ENCODE measurements at places on chromosomes 5 and 9.
A peak's percentile ranks its signal among the peaks of the same experiment; 100 is the strongest.

DNA sequence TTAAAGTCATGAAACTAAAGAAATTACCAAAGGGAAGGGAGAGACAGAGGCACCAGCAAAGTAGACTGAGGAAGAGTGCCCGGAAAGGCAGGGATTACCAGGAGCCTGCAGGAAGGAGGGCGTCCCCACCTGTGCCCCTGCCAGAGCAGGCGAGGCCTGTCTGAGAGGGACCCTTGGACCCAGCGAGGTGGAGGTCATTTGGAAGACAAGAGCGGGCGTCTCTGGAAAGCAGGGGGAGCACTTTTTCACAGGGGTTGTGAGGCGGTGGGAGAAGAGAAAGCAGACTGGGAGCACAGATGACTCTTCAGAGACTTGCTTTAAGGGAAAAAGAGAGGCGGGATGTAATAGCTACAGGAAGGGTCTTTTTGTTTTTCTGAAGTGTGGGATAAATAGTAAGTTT lies 27.5 kb upstream of the SLC2A8 start:
- DNase-seq: no peak

- DNase-seq: peak; percentile 85
Observed at GRCh38 chr9:130243015-130243881, 22.3 kb upstream of the HMCN2 start.

DNA sequence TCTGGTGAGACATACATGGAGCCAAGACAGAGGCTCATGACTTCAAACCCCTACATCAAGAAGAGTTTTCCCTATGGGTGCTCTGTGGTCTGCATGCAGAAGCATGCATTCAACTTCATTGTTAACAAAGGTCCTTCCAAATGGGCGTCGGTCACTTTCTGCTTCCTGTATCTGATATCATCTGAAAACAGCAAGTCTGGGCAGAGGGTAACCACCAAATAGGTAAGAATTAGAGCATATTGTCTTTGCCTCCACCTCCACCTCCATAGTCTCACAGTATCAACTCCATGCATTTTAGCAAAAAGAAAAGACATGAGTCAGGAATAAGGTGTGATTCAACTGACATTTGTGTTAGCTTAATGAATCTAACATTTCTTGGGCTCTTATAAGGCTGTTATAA lies 462.9 kb downstream of the DMRT2 start:
- DNase-seq: no peak

DNA sequence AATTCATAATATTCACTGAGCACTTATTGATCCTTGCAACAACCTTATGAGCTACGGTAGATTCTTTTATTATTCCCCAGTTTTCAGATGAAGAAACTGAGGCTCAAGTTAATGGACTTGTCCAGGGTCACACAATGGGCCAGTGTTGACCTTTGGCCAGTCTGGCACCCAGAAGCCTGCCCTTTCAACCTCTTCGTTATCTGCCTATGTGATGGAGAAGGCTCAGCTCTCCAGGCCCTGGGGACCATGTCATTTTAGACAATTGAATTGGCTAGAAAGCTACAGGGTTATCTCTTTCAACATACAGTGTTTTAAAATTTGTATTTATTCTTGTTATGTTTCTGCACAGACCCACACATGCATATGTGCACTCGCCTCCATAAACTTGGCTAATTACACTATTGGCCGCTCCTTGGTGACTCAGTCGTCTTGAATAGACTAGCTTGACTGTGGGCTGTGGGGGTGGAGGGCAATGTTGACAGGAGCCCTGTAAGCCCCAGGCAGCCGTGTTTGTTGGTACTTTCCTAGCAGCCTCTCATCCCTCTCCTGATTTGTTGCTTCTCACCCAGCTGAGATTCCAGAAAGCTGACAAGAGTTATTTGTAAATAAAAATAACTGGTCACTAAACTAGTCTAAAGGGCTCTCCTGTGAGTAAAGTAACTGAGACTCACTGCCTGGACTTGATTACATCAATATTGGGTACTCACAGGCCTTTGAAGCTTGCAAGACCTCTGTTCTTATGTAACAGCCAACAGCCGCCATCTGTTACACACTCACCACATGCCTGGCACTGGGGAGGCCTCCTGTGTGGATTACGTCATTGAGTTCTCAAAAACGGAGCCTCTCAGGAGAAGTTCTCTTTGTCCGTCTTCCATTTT lies 8.5 kb upstream of the ANGPTL2 start:
- no peak for DNase-seq

GRCh38 chr5:176521699-176522263 lies 15.4 kb downstream of the RNF44 start:
- DNase-seq: no peak

- DNase-seq: no peak
Observed at GRCh38 chr5:157561110-157561509, 14.5 kb downstream of the ADAM19 start.

DNA sequence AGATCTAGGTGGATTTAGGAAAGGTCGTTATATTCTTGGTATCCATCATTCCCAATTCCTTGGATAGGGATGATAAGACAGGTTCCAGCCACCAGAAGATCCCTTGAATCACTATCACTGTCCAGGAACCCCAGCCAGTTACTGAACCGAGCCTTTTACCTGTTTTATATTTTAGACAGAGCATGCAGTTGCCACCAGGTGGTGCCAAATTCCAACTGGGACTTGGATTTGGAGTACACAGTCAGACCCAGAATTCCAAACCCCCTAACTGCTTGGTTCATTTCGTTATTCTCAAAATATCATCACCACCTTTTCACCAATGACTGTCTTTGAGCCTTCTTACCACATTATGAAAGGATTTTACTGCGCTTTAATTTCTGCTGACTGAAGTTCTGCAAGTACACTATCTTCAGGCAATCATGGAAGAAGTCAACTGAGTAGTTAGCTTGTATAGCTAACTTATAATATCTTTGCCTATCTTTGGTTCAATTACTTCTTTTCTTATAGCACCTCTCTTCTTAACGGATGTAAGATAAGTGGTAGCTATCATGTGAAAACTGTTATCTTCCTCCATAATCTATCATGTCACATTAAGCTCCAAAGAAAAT lies 191.8 kb downstream of the PRR16 start:
- peak; percentile 49 for DNase-seq

GRCh38 chr9:4349816-4350418 lies 50.0 kb upstream of the GLIS3 start:
- DNase-seq: no peak

All from D341Med (cell line).